ENCODE measurements at places on chromosomes 1 and 21.

DNA sequence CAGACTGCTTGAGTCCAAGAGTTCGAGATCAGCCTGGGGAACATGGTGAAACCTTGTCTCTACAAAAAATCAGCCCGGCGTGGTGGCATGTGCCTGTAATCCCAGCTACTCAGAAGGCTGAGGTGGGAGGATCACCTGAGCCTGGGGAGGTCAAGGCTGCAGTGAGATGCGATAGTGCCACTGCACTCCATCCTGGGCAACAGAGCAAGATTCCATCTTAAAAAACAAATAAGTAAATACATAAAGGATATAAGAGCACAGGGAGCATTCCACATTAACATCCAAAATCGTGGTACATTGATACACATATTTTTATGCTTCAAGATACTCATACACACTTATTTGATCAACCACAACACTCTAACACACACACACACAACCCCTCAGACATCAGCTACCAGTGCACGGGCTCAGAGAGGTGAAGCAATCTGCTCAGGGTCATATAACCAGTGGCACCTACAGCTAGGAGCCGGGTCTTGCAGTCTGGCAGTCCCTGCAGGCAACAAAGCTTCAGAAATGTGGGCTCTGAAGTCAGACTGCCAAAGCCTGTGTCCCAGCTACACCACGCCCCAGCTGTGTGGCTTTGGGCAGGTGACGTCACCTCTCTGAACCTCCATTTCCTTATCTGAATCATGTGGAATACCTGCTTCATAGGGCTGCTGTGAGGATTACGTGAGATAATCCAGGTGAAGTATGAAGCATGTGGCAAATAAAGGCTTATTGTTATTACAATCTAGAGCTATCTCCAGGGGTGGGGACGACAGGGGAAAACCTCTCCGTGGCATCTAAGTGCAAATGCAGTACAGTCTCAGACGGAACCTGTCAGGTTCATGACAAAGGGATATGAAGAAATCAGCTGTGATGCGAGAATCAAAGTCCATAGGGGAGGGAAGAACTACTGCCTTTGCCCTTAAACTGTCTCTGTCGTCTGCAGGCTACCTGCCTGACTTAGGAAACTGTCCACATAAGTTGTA lies 4.8 kb upstream of the CRYBG2 start:
- peak; percentile 70 for DNase-seq

DNA sequence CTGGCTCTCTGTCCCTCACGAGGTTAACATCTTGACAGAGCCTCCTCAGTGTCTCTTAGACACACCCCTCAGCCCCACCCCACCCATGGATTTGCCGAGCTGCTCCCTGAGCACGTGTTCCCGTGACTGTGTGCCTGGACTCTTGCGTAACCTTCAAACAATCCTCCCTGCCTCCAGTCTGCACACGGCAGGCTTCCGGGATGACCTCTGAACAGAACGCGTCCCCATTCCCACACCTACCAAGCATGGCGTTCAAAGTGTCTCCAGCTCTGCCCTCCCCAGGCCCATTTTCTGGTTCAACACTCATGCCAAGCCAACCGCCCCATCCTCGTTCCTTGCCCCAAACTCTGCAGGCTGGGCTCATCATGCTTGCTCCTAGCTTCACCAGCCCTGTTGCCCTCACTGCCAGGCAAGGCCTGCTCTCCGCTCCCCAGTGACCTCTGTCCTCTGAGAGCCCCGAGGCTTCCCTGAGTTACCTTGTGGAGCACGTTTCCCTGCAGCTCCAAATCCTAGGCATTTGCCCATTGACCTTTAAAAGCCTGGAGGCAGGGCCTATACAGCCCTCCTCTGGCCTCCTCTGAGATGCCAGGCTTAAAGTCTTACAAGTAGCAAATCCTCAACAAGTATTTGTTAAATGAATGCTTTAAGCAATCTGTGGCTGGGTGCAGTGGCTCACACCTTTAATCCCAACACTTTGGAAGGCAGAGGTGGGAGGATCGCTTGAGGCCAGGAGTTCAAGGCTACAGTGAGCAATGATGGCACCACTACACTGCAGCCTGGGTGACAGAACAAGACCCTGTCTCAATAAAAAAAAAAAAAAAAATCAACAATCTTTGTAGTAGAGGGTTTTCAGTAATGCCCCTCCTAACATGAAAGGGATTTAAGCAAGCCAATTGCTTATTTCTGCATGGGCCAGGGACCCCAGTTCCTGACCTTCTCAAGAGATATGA lies 5.0 kb downstream of the AGT start:
- no peak for DNase-seq

GRCh38 chr1:57165546-57165945 lies 199.7 kb upstream of the C8B start:
- DNase-seq = no peak

DNA sequence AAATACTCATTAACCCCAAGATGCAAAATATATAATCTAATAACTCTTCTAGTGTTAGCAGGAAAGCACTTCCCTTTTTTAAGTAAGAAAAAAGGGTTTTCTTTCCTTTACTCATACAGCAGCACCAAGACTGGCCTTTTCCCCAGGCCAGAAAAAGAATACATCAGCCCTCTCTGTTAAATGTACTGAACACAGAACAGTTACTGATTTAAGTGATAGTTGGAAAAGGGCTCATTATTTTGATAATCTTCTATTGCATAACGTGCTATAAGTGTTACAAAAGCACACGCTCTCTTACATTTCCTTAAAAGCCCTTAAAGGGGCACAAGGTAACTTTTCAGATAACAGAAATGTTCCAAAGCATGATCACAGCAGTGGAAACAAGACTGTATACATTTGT lies 142.9 kb downstream of the TIAM1 start:
- DNase-seq = no peak

GRCh38 chr1:243977094-243977493 lies 74.0 kb upstream of the ZBTB18 start:
- no peak for DNase-seq

DNA sequence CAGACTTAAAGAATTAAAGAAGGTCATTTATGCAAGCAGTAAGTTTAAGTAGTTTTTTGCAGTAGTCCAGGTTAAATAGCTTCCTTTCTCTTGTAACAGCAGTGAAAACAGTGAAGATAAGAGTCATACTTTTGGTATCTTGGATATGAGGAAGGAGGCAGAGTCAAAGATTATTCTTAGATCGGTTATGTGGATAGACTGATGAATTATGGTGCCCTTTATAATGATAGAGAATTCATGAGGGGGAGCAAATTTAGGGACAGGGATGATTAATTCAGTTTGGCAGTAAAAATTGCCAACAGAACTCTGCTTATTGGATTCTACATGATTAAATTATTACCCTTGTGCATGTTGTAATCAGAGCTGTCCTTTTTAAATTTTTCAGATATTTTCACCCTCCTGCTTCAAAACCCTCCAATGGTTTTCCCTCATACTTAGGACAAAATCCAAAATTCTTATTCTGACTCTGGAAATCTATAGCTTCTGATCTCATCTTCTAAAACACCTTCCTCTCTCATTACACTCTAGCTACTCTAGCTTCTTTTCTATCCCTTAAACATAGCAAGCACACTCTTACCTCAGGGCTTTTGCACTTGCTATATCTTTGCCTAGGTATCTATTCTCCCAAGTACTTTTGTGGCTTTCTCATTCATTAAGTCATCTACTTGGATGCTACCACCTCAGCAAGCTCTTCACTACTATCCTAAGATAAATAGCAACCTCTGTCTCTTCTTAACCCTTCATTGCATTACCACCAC lies 79.8 kb downstream of the PKN2 start:
- no peak for DNase-seq

- no peak for DNase-seq
These were observed 40.3 kb downstream of the UBE2U start for GRCh38 chr1:64243757-64244080.

DNA sequence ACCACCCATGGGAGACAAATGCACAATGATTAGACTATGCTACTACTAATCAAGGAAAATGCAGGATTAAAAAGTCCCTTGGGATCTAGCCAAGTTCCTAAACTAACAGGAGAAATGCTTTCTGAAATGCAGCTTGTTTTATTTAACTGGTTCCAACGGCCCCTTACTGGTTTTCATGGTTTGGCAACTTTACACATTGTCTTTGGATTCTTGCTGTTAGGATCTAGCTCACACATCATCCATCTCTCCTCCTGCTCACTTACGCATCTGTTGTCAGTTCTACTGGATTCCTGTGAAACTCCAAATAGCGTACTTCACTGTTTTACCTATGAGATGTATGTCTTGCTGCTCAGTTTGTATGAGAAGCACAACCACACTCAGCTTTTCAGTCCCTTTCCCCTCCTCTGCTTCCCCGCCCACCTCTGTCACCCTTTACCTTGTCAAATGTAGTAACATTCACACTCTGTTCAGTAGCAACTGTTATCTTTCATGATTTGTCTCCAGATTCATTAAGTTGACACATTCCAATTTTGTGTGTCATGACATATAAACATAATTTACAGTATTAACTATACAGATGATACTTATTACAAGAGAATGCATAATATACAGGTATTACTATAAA lies 130.1 kb downstream of the SIM2 start:
- no peak for DNase-seq

GRCh38 chr1:75677443-75677842 lies 47.1 kb upstream of the ACADM start:
- no peak for DNase-seq

- no peak for DNase-seq
These were observed 94.0 kb downstream of the LACTBL1 start for GRCh38 chr1:22878626-22879025.

DNA sequence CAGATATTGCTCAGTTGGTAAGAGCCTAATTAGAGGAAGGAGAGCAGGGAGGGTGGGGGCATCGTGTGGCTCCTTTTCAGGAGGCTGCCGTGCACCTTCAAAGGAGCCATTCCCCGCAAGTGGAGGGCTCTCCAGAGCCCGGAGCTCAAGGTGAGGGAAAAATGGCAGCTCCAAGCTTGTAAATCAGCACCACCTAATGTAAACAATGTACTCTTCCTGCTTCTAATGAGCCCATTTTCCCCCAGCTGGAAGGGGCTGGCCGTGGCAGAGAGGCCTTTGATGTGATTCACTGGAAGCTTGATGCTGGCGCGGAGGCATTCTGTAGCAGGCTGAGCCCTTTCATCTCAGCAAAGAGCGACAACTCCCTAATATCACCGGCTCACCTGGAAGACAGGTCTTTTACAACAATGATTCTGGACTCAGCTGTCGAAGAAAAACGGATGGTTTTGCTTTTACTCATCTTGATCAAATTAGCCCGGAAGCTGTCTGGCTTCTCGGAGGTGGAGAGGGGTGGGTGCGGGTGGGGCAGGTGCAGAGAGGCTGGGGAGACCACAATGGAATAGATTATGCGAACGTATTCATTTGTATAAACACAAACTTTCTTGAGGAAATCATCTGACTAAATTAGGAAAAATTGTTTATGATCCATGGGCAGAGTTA lies 112.5 kb downstream of the RRAGC start:
- DNase-seq = no peak
